ENCODE measurements at places on chromosomes 5 and 9. TPM values are rescaled to one million over a fixed set of nuclear protein-coding genes. Genes with fewer than 3 reads are reported as not detected.
A peak's percentile ranks its signal among the peaks of the same experiment; 100 is the strongest.

DNA sequence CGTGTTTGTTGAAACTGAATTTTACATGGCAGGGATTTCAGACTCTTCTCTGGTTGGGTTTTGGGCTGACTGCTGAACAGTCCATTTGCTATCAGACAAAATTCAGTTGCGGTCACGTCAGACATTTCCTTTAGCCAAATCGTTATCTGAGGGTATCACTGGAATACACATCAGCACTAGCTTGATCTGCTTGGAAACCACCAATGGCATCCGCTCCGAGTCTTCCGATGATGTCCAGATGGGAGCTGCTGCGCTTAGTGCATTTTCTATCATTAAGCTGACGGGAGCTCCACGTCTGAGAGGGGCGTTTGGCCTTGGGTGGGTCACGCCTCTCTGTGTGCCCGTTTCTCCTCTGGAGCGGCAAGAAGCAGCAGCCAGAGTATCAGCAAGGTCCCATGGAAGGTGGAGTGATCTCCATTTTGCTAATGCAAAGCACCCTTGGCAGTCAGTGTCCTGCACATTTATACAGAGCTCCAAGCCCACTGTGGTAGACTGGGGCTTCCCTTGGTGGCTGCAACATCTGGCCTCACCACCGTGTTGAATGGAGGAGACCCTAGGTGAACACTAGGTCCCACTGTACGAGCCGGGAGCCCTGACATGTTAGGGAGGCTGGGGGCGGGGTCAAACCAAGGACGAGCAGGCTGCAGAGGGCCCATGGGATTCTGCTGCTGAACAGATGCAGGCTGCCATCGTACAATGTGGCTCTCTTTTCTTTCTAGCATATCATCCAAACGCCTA is 134.6 kb upstream of the PHYKPL start:
- H3K4me3 ChIP-seq: no peak overlapping the region
- H3K27me3 ChIP-seq: no peaks in the 10 kb centered on the region
- peak; percentile 57 for DNase-seq

DNA sequence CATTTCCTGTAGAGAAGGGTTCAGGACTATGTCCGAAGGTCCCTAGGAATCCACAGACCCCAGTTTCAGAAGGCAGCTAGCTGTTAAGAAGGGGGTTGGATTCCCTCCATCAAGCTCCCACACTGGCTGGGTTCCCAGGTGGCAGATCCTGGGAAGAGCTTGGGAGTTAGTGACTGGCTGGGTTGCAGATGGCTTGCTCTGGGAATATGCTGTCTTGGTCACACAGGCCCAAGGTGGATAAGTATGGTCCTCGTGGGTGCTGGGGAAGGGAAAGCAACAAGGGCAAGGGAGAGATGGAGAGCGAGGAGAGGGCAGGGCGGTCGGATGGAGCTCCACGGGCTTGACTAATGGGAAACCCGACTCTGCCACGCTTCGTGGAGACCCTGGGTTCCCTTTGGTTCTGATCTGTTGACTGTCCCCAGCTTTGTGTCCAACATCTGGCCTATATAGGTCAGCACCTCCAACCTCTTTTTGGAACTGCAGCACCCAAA is 17.4 kb downstream of the SH3PXD2B start:
- no peak for DNase-seq
- no peak overlapping the region for H3K4me3 ChIP-seq
- peak overlapping the region; percentile 40 for H3K27ac ChIP-seq
- no peaks in the 10 kb centered on the region for H3K27me3 ChIP-seq

DNA sequence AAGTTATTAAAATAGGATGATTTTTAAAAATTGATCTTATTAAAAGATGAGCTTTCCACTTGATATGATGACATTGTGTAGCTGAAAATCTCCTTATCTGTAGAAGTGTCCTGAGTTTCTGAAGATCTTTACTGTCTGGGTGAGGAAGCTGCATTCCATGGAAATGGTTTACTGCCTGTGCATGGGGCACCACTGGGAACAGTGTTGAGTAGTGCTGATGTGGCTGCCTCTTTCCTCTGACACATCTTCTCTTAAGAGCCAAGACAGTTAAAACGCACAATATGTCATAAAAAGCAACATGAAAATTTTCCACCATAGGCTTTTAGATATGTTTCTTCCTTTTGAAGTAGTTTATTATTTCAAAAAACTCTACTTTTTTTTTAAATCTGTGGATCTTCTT is 24.6 kb downstream of the SECISBP2 start:
- no peaks in the 10 kb centered on the region for H3K27me3 ChIP-seq
- peak; percentile 71 for DNase-seq
- H3K4me3 ChIP-seq: no peak overlapping the region
- peak overlapping the region; percentile 20 for H3K27ac ChIP-seq
- H3K36me3 ChIP-seq: peaks cover 73% of the 10 kb centered on the region
- H3K4me1 ChIP-seq: no peaks in the 10 kb centered on the region

- H3K4me1 ChIP-seq: peaks cover 72% of the 10 kb centered on the region
- no peaks in the 10 kb centered on the region for H3K36me3 ChIP-seq
- H3K4me3 ChIP-seq: no peak overlapping the region
- peak; percentile 93 for DNase-seq
- no peaks in the 10 kb centered on the region for H3K27me3 ChIP-seq
Observed at GRCh38 chr5:78594610-78595457, 53.7 kb downstream of the LHFPL2 start.

DNA sequence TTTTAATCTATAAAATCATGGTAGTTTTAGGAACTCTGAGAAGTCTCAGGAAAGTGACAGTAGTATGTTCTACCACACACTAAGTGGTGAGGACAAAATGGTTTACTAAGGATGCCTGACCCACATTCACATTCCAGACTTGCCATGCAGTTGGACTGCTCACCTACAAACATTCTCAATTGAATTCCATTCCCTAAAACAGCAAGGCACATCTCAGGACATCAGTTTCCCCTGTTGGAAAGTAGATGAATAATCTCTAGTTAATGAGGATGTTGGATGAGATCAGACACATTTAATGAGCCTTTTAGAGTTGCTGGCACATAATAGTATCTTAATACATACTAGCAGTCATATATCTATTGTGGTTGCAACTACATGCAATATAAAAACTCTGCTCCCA is 76.6 kb downstream of the ZNF618 start:
- no peak for DNase-seq
- no peaks in the 10 kb centered on the region for H3K36me3 ChIP-seq
- peak overlapping the region; percentile 56 for H3K27ac ChIP-seq
- H3K4me3 ChIP-seq: no peak overlapping the region
- peaks cover 55% of the 10 kb centered on the region for H3K4me1 ChIP-seq

GRCh38 chr5:74420220-74420619 is 220.3 kb downstream of the ENC1 start:
- no peak overlapping the region for H3K27ac ChIP-seq
- H3K36me3 ChIP-seq: no peaks in the 10 kb centered on the region
- no peak overlapping the region for H3K4me3 ChIP-seq
- H3K27me3 ChIP-seq: no peaks in the 10 kb centered on the region
- no peak for DNase-seq

GRCh38 chr5:177369645-177370440 is 12.1 kb downstream of the RGS14 start:
- no peak overlapping the region for H3K27ac ChIP-seq
- H3K27me3 ChIP-seq: peaks cover 1% of the 10 kb centered on the region
- no peak overlapping the region for H3K4me3 ChIP-seq

GRCh38 chr5:81363093-81363871 is 30.7 kb downstream of the ACOT12 start:
- no peak overlapping the region for H3K4me3 ChIP-seq
- H3K27me3 ChIP-seq: no peaks in the 10 kb centered on the region
- H3K27ac ChIP-seq: no peak overlapping the region
- no peaks in the 10 kb centered on the region for H3K36me3 ChIP-seq

TRIM7 gene
- total RNA-seq: 0.72 TPM

BTNL8 gene
- total RNA-seq: not detected

AFF4 gene
- 79.0 TPM for total RNA-seq

SCGB3A2 gene
- total RNA-seq: not detected
